ENCODE measurements at places on chromosomes 2 and 18.
A peak's percentile ranks its signal among the peaks of the same experiment; 100 is the strongest.

GRCh38 chr18:44838971-44839666, 158.4 kb downstream of the SETBP1 start:
- peak; percentile 46 for DNase-seq

DNA sequence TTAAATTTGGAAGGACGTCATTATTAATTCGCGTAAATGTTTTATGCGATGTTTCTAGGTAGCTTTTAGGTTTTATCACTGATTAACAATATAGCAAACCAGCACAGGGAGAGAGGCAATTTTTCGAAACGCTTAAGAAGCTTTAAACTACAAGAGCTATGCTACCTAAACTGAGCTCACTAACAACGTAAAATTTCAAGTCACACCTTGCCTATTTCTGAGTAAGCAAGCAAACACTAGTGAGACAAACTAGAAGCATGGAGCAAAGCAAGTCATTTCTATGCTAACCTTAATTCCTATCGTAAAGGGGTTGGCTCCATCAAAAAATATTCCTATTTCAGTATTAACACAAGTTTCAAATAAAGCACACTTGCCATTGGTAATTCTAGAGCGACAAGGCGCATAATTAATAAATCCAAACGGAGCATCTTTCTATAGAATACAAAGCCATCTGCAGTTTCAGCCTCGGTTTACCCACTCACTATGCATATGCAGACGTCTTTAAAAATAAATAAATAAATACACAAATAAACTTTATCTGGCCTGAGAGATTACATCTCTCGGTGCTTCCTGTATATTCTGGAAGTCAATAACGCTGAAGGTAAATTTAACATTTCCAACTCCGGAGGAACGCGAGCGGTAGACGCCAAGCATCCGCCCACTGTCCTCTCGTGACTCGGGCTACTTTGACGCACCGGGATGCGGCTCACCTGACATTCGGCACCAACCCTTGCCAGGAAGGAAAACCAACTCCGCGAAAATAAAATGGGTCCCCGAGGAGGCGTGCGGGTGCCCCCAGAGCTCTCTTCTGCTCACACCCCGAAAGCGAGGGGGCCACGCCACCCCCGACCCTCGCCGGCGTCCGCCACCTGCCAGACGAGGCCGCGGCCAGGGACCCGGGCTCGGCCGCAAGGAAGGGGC, 947 bp downstream of the ITSN2 start:
- DNase-seq = no peak

- DNase-seq = peak; percentile 70
These were observed 83.4 kb upstream of the RTN4 start for GRCh38 chr2:55133467-55134315.

GRCh38 chr2:66691031-66691965, 256.4 kb downstream of the MEIS1 start:
- no peak for DNase-seq

DNA sequence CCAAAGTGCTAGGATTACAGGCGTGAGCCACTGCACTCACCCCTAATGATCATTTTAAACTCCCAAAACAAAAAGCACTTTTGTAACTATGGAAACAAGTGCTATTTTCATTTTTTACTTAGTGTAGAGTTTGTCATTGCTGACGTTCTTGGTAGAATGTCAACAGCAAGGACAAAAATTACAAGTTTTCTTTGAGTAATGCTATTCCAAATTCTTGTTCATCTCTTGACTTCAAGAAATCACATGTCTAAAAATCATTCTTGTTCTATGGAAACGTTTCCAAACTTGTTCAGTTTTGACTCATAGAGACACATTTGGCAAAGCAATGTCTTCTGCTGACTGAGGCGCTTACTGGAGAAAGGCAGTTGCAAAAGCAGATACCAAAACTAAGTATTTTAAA, 82.6 kb downstream of the MBP start:
- DNase-seq = no peak

GRCh38 chr2:212359425-212360067, 179.1 kb downstream of the ERBB4 start:
- DNase-seq = no peak

- DNase-seq = no peak
These were observed 12.8 kb upstream of the ONECUT2 start for GRCh38 chr18:57422313-57422872.

- no peak for DNase-seq
These were observed 56.8 kb downstream of the ATOH8 start for GRCh38 chr2:85810371-85811179.

DNA sequence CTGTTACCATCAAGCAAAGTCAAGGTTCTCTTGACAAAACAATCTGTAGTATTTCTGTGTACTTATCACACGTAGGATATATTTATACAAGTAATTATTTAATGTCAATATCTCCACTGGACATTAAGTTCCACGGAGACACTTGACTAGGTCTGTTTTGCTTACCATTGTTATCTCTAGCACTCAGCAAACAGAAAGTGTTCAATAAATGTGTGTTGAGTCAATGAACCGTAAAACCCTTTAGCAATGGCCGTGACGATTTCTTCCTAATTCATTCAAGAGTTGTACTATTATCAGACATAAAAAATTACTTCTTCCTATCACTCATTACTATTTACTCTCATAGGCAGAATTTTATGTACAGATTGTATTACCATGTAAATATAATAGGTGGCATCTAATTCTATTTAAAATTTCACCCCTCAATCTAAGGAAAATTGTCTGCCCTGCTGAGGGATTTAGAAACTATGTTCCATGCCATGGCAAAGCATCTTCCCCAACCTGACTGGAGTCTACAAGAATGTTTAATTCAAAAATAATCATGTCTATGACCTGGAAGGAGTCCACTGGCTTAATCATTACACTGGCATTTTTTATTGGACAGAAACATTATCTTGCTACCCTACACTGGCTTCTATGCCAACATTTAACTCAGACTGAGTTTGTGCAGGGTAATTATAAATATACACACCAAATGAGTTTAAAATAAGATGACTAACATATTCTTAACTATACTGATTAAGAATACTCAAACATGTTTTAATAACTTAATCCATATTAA, 301.9 kb downstream of the ZEB2 start:
- no peak for DNase-seq

DNA sequence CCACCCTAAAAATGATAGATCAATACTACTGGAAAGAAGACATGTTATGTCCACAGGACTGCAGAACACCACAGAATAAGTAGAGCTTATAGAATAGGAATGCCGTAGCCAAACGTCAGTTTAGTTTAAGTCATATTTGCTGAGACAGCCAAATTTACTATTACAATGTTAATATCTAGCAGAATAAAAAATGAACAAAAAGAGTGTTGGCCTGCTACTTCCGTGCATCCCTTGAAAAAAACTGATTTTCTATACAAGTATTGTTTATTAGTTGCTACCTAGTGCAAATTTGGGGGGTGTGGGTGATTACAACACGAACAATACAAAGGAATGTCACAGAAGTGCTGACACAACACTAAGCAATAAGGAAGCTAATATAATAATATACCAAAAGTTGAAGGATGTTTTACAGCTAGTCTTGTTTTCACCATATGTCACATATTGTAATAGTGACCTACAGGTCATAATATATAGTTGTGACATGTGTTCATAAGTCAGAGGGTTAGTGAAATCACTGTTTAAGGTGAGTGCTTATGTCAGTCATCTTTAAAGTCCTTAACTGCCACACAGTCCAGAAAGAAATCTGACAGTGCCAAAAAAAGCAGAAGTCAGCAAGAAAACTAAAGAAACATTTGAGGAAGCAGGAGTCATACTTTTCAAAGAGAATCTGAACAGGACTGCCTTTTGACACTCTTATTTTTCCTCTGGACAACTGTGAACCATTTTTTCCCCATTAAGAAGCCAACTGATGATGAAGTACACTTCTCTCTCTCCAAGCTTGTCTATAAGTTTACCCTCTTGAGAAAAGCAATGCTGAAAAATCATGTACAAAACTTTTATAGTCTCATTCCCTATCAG, 376.4 kb downstream of the ZEB2 start:
- DNase-seq = no peak

- DNase-seq = no peak
These were observed 50.8 kb downstream of the TEX44 start for GRCh38 chr2:231643495-231643888.

Measured in H7 (cell line).